ENCODE measurements at places on chromosomes 7 and 10. TPM values are rescaled to one million over a fixed set of nuclear protein-coding genes. Genes with fewer than 3 reads are reported as not detected.

Gene CFAP43
- 6.3 TPM for total RNA-seq

Gene MSANTD7
- 28.4 TPM for total RNA-seq

Gene BEND7
- total RNA-seq: 35.7 TPM

Gene NKX1-2
- total RNA-seq: not detected

Gene ELMO1
- 58.2 TPM for total RNA-seq

Gene PCGF6
- total RNA-seq: 13.7 TPM

Gene FAM237B
- total RNA-seq: not detected

Gene POT1
- 74.9 TPM for total RNA-seq

Gene PILRA
- 1.8 TPM for total RNA-seq

Gene INMT
- 3.2 TPM for total RNA-seq

Gene ZNF777
- 10.9 TPM for total RNA-seq

Gene LRRN3
- 41.4 TPM for total RNA-seq

Gene ACTR3C
- total RNA-seq: 5.3 TPM

Gene ASIC3
- total RNA-seq: 4.4 TPM

Gene SHTN1
- 19.4 TPM for total RNA-seq

Gene SPAM1
- total RNA-seq: not detected

Gene SLC39A12
- 18.0 TPM for total RNA-seq

Gene FAM25G
- total RNA-seq: not detected

Gene PSD
- 49.2 TPM for total RNA-seq

Gene STRIP2
- 19.6 TPM for total RNA-seq

Gene CNNM1
- total RNA-seq: 2.4 TPM

All from camera-type eye (tissue), 1 donor.